Fibroblast of skin of left quadriceps (primary cell): ENCODE measurements at places on chromosomes 7 and 10.
A peak's percentile ranks its signal among the peaks of the same experiment; 100 is the strongest.

DNA sequence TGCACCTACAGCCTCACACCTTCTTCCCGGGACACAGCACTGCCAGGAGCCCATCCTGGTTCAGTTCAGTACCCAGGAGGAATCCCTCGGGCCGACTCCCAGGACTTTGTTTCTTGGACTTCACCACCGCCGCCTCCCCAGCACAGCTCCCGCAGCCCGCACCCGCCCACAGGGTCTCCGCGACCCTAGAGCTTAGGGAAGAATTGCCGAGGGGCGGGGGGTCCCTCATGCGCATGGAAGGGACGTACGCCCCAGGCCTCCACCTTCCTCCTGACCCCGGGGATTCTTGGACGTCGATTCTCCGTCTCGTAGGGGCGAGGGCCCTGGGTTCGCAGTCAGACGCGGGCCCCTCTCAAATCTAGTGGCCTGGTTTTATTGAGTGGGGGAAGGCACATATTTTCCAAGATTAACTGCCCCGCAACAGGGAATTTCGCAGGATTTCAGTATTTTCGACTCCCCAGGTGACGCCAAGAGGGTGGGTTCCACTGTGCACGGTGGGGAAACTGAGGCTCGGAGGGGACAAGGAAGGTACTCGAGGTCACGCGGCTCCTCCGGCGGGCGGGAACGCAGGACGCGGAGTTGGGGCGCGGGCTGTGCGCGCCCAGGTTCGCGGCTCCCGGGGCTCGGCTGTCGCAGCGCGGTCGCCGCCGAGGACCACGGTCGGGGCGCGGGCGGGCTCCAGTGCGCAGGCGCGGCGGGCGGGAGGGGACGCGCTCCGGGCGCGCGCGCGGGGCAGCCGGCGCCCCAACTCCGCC lies at the start of gene ADCY1:
Gene ADCY1, plus strand, starts transcription at position 708 of the 755 bp plus-strand sequence. CDS start 176 bp downstream, outside the sequence.
- no peak for DNase-seq

- peak; percentile 83 for DNase-seq
Measured at GRCh38 chr10:77101341-77101740, 536.3 kb downstream of the KCNMA1 start.

DNA sequence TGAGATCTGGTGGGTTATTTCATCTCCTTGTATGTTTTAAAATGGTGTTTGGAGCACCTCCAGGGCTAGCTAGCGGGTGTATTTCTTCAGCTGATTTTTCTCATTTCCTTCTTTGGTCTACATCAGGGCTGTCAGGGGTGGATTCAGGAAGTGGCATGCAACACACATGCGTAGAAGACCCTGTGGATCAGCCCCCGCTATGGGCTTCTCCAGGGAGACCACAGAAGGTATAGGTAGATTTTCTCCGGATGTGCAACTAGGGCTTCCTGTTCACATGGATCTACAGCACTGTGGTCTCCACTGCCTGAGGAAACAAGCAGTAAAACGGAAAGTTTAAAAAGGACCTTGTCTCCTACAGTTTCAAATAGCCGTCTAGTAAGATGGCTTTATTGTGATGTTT lies 10.4 kb downstream of the NUB1 start:
- no peak for DNase-seq

DNA sequence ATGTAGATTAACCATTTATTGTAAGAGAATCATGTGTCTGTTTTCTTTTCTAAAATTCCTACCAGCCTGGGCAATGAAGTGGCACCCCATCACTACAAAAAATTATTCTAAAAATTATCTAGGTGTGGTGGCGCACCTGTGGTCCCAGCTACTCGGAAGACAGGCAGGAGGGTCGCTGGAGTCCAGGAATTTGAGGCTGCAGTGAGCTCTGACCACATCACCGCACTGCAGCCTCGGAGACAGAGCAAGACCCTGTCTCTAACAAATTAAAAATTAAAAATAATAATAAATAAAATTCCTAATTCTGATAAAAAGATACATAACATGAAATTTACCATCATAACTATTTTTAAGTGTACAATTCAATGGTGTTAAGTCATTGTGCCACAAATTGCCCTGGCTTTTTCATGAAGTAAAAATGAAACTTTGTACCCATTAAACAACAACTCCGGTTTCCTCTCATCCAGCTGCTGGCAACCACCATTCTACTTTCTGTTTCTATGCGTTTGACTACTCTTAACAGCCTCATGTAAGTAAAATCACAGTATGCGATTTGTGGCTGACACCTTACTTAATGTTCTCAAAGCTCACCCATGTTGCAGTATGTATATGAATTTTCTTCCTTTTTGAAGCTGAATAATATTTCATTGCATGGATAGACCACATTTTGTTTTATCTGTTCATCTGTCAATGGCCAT lies 20.6 kb upstream of the USP6NL start:
- DNase-seq, result no peak

GRCh38 chr7:22867003-22867402 lies 44.4 kb upstream of the TOMM7 start:
- DNase-seq, result no peak

DNA sequence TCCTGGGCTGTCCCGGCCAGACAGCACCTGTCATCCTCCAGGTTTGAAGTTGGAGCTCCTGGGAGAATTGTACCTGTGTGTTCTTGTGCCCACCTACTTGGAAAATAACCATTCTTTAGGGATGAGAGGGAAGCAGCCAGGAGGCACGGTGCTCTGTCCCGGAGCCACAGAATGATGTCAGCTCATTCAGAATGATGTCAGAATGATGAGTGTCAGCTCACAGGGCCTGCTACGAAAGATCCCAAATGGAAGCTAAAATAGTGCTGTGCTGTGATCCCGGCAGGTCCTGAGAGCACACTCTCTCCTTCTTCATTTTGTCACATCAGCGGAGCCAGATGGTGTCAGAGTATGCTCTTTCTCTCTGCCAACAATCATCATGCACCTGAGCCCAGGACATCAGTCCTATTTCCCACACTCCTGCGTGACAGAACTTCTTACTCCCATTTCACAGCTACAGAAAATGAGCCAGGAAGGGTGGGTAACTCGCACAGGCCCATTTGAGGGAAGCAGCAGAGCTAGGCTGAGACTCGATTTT lies 8.3 kb downstream of the ABCA13 start:
- DNase-seq, result no peak

DNA sequence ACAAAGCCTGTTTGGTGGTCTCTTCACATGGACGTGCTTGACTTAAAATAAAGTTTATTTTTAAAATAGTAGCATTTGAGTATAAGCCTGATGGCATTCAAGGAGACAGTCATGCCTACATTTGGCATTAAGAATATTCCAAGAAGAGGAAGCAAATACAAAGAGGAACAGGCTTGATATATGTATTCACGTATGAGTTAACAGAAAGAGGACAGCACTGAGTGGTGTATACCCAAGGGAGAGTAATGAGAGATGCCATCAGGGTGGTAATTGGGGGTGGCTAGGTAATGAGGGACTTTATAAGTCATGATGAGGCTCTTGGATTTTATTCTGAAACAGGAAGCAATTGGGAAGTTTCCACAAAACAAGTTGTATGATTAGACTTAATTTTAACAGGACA lies 363.3 kb downstream of the SEMA3D start:
- DNase-seq, result no peak

GRCh38 chr10:57141708-57142107 lies 780.6 kb upstream of the ZWINT start:
- no peak for DNase-seq

- DNase-seq, result no peak
Measured at GRCh38 chr7:131896165-131896863, 339.9 kb upstream of the PODXL start.

GRCh38 chr10:5583525-5584175 lies 58.9 kb downstream of the CALML3 start:
- DNase-seq, result no peak

GRCh38 chr10:125102246-125102645 lies 58.1 kb downstream of the CTBP2 start:
- DNase-seq, result peak; percentile 54

DNA sequence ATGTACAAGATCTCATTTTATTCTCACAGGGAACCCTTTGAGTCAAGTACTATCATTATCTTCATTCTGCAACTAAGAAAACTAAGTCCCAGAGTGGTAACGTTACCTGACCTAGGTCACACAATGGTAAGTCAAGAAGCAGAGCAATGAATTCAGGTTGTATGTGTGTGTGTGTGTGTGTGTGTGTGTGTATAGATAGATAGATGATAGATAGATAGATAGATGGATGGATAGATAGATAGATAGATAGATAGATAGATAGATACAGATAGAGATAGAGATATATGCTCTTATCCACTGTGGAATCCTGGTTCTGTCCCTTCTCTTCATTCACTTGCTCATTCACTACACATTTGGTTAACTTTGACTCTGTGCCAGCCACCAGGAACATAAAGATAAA lies 29.8 kb downstream of the ASAH2 start:
- no peak for DNase-seq

GRCh38 chr10:114010316-114010715 lies 33.4 kb upstream of the ADRB1 start:
- no peak for DNase-seq

GRCh38 chr7:107002126-107002525 lies 42.4 kb upstream of the PRKAR2B start:
- no peak for DNase-seq

- DNase-seq, result no peak
Measured at GRCh38 chr7:44434201-44434600, 56.3 kb downstream of the NUDCD3 start.

DNA sequence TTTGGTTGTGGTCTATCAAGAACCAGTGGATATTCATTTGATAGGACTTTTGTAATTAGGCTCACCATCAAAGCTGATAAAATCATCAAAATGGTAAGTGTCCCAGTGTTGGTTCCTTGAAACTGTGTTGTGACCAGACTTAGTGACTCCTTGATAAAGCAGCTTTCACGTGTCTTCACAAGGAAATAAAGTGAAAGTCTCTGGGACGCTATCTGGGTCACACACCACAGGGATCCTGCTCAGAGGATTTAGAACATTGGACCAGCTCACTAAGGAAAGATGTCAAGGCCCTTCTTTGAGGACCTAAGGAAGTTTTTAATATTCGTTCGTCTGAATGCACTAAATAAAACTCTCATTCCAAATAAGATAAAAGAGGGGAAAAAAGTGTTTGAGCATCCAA lies 193.1 kb downstream of the RNLS start:
- no peak for DNase-seq

- DNase-seq, result no peak
Measured at GRCh38 chr10:109762555-109762954, 160.8 kb downstream of the XPNPEP1 start.

GRCh38 chr7:30214651-30215137 lies 69.7 kb upstream of the ZNRF2 start:
- no peak for DNase-seq

DNA sequence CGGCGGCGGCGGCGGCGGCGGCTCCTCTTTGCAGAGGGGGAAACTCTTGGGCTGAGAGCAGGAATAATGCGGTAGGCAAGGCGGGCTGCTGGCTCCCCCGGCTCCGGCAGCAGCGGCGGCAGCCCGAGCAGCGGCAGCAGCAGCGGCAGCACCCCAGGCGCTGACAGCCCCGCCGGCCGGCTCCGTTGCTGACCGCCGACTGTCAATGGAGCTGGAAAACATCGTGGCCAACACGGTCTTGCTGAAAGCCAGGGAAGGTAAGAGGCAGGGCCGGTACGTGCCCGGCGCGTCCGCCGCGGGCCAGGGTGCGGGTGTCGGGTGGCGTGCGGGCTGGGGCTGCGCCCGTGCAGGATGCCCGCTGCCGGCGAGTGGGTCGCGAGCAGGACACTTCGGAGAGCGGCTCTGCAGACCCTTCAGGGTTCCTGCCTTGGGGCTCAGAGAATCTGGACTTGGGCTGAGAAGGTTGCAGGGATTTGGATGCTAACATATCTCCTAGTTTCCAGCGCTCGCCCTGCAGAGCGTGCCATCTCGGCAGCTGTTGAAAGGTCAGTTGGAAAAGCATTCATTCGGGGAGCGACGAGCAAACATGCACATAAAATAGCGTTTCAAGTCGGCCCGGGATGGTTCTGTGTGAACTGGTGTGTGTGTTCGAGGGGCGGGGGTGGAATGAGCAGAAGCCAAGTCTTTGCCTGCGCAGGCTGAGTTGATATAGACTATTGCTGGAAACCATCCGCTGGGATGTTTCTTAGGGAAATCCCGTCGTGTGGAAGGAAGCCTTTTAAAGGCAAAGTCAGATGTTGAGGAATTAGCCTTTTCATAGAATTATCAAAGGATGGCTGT lies 562 bp downstream of the GRK5 start:
- DNase-seq, result no peak

GRCh38 chr7:55912748-55913158 lies 25.5 kb downstream of the ZNF713 start:
- DNase-seq, result no peak

DNA sequence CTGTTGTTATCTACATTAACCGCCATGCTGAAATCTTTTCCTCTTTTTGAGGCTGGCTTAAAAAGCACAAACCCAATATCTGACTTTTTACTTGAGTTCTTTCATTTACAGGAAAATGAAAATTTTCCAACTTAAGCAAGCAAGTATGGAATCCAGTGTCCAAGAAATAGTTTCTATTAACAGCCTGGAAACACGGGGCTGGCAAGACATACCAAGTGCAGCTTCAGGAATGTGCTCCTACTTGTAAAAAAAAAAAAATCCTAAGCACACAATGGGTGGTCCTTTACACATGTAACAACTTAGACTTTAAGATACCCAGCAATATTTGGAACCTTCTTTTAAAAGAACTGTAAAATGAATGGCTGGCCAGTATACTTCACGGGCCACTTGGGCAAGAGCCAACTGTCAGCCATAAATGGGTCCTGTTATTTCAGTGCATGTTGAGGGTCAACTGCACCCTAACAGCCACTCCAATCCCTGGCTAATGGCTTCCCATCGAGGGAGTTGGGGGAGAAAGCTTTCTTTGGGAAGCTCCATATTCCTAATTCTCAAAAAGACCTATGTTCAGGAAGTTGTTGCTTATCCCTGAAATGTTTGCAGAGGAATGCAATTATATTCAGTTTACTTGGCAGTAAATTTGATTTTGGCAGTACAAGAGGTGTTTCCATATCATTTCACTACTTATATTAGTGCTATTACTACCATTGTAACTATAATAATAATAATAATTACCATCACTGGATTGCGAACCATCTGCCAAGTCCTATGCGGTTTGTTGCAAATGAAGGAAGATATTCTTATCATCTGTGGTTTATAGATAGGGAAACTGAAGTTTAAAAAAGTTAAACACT lies 236.4 kb upstream of the TMEM72 start:
- no peak for DNase-seq

GRCh38 chr7:151249732-151250072 lies 1.2 kb upstream of the SMARCD3 start:
- DNase-seq, result no peak

DNA sequence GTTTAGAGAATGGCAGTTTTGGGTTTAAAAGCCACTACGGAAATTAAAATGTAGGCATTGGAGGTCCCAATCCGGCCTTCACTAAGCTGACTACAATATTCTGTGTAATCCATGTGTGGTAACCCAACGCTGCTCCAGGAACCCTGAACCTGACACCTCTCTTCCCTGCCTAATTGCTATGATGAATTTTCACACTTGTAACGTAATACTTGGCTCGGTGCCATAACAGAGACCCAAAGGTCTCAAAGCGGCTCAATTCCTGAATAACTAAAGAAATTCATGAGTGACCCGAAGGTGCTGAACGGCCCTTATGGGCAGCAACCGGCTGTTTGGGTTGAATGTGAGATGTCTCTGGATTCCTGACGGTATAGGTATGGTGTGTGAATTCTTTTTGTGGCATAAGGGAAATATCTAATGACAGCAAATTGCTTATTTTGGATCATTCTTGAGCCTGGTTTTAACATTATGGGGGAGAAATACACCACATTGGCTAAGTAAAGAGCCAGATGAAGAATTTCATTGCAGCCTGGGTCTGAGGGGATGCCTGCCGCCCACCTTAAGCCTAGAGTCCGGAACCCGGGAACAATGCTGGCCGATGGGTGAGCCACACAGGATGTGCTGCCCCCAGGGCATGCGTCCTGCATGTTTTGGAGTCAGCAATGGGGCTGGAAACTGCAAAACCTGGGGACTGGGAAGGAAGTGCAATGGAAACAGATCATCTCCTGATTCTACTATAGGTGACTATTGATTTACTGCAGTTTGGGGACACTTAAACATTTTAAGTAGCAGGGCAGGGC lies 69.7 kb upstream of the FZD8 start:
- DNase-seq, result no peak
